ENCODE measurements at places on chromosomes 3 and 15. TPM values are rescaled to one million over a fixed set of nuclear protein-coding genes. Genes with fewer than 3 reads are reported as not detected.

GRCh38 chr15:94021621-94022320, 209.6 kb upstream of the MCTP2 start:
- DNase-seq: peak; percentile 81

CPEB1 gene
- total RNA-seq: 11.1 TPM

GRCh38 chr15:101047301-101047781, 128.2 kb downstream of the LRRK1 start:
- DNase-seq: peak; percentile 43

DNA sequence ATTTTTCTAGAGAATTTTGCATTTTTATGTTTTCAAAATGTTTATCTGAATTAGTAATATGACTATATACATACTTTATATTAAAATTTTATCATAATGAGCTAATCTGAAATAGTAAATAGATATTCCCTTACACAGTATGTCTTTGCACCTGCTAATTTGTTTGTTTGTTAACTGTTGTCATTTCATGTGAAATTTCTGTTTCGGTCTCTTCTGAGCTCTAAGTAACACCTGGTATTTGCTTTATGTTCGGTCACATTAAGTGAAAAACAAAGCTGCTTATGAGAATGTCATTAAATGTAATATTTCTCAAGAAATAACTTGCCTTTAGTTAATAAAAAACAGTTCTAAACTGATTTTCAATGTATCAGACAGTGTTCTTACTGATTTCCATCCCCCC, 61.1 kb downstream of the FNDC3B start:
- DNase-seq: no peak

DNA sequence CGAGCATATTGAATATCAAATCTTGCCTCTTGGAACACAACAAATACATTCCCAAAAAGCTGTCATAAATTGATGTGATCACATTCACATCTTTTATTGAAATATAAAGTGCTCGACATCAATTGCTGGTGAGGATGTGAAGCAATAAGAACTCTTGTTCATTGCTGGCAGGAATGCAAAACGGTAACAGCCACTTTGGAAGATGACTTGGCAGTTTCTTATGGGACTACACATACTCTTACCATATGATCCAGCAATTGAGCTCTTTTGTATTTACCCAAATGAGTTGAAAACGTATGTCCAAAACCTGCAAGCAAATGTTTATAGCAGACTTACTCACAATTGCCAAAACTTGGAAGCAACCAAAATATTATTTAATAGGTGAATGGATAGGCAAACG, 234.9 kb downstream of the CACNA2D3 start:
- DNase-seq: no peak

UBA7 gene
- 74.2 TPM for total RNA-seq

DNA sequence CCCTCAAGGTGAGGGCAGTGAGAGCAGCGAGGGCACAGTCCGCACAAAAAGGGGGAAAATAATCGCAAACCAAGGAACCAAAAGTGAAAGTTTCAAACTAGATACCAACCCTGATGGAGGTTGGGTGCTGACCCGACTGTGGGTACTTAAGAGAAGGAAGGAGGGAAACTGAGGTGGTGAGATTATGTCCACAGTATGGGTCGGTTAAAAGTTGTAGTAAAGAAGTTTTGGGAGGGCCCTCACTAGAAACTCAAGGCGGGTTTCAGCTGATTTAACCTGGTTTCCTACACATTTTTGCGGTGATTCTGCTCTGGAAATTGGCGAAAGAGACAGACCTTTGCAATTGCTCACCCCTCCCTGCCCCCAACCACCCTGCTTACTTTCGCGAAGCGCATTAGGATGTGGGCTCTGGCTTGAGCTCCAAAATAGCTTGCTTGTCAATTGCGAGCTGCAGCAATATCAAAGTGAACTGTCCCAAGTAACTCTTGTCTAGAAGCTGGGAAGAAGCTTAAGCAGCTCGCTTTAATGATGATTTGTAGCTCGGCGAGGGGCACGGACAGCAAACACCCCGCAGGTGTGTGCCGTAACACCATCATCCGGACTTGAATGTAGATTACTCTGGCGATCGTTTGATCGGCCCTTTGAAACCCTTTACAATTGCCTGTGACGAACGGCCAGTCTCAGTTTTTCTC, 15.8 kb downstream of the SOX2 start:
- DNase-seq: no peak

GRCh38 chr15:62649793-62650420, 392.6 kb upstream of the TPM1 start:
- DNase-seq: peak; percentile 75

DUOX1 gene
- 1.7 TPM for total RNA-seq
